ENCODE measurements at places on chromosomes 12 and 14.

- DNase-seq, result no peak
Observed at GRCh38 chr14:101239065-101239464, 322.2 kb upstream of the DIO3 start.

- DNase-seq, result no peak
Observed at GRCh38 chr12:15532364-15532977, 210.2 kb downstream of the PTPRO start.

GRCh38 chr12:64782191-64782876, 23.1 kb upstream of the GNS start:
- DNase-seq, result no peak

DNA sequence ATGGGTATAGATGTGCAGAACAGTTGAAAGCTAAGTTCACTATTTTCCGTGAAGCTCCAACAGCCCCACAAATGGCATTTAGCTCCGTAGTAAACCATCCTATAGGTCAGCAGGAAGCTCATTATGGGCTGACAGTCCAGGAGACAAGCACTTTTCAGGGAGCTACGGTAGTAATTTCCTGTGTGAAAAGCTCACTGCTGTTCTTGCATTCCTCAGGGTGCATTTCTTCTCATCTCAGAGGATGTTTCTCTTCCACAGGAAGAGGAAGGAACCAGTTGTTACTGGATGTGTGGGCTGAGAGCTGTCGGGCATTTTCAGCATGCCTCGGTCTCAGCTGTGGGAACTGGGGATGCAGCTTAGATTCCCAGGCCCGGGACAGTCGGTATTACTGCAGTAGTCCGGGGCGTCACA, 72.8 kb downstream of the GALNT4 start:
- no peak for DNase-seq

- DNase-seq, result no peak
Observed at GRCh38 chr14:92472860-92473259, 40.7 kb upstream of the RIN3 start.

DNA sequence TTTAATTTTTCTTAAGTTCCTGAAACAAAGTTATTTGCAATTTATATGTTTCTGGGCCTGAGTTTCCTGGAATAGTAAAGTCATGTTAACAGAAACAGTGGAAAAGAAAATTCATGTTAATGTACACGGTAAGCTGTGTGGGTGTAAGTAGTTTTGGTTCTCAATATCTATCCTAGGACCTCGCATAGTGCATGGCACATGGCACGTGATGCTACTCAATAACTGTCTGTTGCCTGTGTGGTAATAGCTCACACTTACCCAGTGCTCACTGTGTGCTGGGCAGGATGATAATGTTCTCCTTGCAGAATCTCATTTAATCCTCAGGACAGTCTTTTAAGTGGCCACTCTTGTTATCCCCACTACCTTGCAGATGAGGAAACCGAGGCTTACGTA, 100.7 kb downstream of the DUSP16 start:
- DNase-seq, result no peak

DNA sequence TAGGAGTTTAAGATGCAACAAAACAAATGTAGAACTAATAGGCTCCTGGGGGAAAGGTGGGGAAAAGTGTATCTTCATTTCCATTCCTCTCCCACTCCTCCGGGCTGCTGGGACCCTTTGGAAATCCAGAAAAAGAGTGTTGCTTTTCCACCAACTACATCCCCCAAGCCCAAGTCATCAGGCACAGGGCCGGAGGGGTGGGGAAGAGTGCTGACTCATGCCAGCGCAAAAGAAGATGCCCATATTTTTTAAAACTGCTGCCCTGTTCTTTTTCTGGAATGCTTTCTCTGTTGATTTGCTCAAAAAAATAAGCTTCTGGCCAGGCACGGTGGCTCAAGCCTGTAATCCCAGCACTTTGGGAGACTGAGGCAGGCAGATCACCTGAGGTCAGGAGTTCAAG, 70.9 kb downstream of the TBK1 start:
- DNase-seq, result no peak

DNA sequence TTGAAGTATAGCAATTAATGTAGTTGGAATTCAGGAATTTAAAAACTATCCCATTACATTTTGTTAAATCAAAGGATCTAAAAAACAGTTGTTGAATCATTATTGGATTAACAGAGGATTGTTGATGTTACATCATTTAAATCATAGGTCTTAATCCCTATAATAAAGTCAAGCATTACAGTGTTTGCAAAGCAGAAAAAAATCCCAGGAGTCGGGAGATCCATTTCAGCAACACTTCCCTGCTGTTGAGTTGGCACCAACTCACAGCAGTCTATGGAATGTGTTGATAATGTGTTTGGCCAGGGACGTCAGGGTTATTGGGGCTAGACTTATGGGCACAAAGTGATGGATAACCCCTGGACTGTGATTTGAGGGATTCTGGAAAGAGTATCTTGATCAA, 99.1 kb upstream of the TMTC1 start:
- no peak for DNase-seq

DNA sequence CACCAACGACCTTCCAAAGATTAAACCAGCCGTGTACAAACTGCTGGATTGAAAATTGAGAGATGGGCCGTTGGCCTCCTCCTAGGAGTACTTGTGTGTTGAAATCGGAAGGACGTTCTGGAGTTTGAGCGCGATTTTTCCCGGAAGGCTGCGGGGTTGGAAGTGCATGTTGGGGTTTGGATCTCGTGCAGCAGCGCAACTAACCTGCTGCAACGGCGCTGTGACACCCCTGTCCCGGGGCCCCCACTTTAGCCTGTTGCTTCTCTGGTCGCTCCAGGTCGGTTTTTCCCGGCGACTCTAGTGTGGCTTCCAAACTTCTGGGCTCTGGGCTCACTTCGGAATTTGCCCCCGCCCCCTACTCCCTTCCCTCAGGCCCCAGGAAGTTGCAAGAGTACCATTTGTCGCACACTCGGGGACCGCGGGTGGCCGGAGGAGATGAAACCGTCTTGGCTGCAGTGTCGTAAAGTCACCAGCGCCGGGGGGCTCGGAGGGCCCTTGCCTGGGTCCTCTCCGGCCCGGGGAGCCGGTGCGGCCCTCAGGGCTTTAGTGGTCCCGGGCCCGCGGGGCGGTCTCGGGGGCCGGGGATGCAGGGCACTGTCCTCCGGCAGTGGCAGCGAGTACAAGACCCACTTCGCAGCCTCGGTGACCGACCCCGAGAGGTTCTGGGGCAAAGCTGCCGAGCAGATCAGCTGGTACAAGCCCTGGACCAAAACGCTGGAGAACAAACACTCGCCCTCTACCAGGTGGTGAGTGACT, at the start of gene ACSS3:
TSS of gene ACSS3 (plus strand) at position 394 of the 756 bp plus-strand sequence. CDS start at position 436, 42 bp downstream.
- DNase-seq, result no peak

- DNase-seq, result no peak
Observed at GRCh38 chr12:43126652-43127375, 425.2 kb downstream of the ADAMTS20 start.

DNA sequence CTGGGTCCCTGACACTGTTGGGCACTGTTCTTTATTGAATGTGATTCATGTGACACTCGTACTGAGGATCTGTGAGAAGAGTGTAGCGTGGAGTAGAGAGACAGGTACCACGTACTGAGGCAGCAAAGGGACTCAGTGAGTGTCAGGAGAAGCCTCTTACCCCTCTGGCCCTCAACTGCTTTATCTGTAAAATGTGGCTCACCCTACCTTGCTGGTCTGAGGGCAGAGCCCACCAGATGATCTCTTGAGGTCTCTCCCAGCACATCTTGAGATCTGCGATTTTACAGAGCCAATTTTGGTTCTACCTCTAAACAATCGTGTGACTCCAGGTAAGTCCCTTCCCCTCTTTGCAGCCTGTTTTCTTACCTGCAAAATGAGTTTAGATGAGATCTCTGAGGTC, 3.1 kb downstream of the CEBPE start:
- no peak for DNase-seq

- no peak for DNase-seq
Observed at GRCh38 chr14:88983755-88984154, 159.3 kb downstream of the TTC8 start.

GRCh38 chr12:89770391-89770790, 61.8 kb upstream of the ATP2B1 start:
- DNase-seq, result no peak

DNA sequence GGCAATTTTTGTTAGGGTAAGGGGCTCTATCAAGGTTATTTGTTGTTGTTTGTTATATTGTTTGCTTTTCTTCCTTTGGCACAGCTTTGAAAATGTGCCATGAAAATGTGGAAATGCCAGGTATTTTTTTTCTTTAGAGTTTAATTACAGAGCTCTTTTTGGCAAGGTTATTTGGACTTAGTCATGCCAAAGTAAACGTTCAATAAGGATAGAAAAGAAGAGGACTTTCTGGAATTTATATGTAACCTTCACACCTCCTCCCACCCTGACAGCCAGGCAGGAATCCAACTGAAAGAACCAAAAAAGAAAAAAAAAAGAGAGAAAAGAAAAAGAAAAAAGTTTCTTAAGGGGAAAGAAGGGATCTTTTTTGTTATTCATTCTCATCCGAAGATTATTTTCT, 217.8 kb downstream of the KITLG start:
- no peak for DNase-seq

DNA sequence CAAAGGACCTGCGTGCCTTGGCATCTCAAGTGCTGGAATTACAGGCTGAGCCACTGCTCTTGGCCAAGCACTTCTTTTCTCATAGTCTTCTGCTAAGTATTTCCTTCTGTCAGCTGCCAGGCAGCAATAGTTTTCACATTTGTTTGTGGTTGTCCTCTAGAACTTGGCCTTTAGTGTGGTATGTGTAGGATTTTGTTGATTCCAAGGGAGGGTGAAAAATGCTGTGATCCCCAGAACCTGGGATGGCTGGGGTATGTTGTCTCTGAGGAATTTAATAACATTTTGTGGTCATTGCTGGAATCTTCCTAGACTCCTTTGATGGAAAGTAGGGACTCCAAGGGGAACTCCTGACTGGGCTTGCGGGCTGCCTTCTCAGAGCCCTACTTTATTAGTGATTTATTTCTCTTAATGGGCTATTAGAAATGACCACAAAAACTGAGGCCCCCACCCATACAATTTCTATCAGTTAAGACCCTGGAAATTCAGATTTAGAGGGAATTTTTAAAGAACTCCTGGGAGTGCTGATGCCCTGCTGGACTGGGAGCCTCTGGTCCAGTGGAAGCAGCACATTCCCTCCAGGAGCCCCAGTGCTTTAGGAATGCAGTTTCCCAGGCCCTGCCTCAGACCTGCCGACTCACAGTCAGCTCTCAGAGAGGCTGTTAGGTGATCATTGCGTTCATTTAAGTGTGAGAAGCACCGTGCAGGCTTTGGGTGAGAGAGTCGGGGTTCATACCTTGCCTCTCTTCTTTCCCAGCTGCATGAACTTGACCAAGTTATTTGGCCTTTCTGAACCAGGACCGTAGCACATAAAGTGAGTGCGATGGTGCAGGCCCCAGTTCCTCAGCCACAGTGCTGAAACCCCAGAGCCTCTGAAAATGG, 22.7 kb downstream of the TRAF3 start:
- DNase-seq, result no peak

DNA sequence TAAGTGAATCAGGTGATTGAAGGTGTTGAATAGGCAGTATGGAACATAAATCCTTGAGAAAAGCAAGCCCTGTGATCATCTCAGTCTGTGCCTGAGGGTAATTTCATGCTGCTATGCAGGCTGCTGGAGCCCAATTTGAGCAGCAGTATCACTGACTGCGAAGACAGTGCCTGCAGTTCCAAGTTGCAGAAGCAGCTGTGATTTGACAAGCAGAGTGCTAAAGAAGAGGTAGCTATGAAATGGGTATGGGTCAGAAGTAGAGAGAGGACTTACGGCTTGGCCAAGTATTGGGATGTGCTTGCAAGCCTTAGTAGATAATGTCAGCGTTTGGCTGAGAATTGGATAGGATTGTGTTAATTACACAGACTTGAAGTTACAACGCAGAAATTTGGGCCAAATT, 22.5 kb downstream of the PIK3C2G start:
- DNase-seq, result no peak

GRCh38 chr14:102693006-102693755, 84.1 kb upstream of the TRAF3 start:
- DNase-seq, result no peak
